ENCODE measurements at places on chromosomes 16 and 17.

DNA sequence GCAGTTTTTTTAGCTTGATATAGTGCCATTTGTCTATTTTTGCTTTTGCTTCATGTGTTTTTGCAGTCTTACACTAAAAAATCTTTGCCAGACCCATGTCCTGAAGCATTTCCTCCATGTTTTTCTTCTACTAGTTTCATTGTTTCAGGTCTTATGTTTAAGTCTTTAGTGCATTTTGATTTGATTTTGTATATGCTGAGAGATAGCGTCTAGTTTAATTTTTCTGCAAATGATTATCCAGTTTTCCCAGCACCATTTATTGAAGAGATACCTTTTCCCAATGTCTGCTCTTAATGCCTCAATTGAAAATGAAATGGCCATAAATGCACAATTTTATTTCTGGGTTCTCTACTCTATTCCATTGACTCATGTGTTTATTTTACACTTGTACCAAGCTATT lies 40.8 kb upstream of the NACA2 start:
- DNase-seq: no peak

DNA sequence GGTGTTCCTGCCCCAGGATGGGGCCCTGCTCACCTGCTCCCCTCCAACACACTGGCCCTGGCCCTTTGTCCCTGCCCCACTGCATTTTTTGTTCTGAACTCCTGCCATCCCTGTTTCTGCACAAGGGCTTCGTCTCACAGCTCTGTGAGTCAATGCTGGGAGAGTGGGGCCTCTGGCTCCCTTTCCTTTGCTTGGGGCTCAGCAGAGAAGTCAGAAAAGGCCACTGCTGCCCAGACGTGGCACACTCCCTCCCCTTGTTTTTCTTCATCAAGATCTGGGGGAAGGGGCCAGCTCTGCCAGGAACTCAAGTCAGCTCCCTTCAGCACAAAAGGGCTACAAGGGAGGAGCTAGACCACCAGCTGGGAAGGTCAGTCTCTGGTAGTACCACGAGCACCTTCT lies 8.9 kb downstream of the PROCA1 start:
- DNase-seq: no peak

DNA sequence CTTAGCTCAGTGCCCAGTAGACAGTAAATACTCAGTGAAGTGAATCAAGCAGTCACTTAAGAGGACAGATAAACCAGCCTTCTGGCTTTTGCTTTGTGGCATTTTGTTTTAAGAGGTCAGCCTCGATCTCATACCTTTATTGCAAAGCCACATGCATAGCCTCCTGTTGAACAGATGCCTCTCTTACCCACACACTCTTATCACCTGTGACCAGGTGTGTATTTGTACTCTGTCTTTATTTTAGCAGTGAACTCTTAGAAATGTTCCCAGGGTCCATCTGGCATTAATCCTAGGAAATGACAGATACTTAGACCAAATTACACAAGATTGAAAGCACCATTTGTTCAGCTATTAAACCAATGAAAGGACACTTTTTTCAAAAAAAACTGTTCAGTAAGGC lies 1426.5 kb downstream of the CDH11 start:
- DNase-seq: no peak

DNA sequence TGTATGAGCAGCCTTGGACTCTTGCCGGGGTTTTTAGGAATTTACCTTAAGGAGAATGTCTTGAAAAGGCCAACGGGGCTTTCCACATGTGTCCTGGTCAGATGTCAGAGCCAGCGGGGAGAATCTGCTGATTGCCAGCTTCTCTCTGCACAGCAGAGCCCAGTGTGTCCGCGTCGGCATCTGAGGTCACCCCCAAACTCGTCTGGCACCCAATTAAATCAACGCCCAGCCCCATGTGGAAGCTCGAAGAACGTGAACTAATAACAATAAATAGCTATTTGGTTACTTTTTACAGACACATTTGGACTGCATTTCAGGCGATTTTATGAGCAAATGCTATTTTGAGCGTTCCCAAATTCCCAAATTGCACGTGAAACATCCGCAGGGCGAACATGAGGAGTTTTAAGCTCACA lies 303.5 kb downstream of the FOXL1 start:
- no peak for DNase-seq

- DNase-seq: no peak
Measured at GRCh38 chr16:12498077-12498476, 305.6 kb downstream of the CPPED1 start.

GRCh38 chr16:62137996-62138395 lies 101.8 kb upstream of the CDH8 start:
- DNase-seq: no peak

- no peak for DNase-seq
Measured at GRCh38 chr16:69073181-69073702, 32.2 kb upstream of the HAS3 start.

GRCh38 chr16:74601126-74601871 lies 5.6 kb downstream of the GLG1 start:
- peak; percentile 16 for DNase-seq

DNA sequence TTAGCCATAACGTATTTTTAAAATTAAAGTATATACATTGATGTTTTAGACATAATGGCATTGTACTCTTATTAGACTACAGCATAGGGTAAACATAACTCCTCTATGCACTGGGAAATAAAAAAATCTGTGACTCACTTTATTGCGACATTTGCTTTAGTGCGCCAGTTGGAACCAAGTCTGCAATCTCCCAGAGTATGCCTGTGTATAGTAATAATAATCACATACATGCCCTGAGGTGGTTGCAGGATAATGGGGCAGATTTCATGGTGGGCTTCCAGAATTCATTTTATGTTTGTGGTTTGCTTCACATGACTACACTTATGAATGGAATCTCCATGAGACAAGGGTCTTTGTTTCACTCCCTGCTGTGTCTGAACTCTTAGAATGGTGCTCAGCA lies 66.9 kb upstream of the N4BP1 start:
- no peak for DNase-seq

DNA sequence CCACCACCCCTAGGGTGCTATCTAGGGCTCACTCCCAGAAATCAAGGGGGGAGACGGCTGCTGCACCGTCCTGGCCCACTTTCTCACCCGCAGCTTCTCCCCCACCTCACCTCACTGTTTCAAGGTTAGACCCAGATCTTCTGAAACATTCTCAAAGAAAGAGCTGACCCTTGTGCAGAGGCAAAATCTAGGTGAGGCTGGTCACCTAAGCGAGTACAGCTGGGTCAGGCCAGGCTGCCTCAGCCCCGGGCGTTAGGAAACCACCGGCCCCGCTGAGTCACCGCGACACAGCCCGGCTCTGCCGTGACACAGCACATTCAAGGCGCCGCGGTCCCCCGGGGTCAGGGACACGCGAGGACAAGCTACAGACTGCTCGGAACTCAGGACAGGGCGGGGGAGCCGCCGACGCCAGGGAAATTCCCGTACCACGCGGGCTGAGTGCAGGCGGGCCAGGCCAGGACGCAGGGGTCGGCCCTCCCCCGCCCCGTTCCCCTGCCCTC lies 27.1 kb downstream of the GNPTG start:
- peak; percentile 48 for DNase-seq

- no peak for DNase-seq
Measured at GRCh38 chr17:59617156-59617732, 2.5 kb upstream of the CLTC start.

GRCh38 chr17:17748604-17749003 lies 67.3 kb downstream of the RAI1 start:
- no peak for DNase-seq

DNA sequence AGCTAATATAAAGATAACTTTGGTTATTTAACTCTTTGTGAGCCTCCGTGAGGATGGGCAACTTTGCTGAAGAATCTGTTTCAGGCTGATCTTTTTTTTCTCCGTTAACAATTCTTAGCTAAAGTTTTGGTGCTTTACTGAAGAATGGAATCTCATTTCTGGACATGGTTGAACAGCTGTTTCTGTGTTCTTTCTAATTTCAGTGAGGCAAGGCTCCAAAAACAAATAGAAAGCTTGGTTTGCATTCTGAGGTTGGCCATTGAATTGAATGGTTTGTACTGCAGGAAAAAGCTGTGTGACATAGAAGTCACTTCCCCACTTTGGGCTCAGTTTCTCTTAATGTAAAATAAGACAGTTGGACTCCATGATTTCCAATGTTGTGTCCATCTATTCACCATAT lies 22.3 kb upstream of the HLF start:
- DNase-seq: no peak

- no peak for DNase-seq
Measured at GRCh38 chr17:14207791-14208190, 28.9 kb downstream of the CDRT15 start.

DNA sequence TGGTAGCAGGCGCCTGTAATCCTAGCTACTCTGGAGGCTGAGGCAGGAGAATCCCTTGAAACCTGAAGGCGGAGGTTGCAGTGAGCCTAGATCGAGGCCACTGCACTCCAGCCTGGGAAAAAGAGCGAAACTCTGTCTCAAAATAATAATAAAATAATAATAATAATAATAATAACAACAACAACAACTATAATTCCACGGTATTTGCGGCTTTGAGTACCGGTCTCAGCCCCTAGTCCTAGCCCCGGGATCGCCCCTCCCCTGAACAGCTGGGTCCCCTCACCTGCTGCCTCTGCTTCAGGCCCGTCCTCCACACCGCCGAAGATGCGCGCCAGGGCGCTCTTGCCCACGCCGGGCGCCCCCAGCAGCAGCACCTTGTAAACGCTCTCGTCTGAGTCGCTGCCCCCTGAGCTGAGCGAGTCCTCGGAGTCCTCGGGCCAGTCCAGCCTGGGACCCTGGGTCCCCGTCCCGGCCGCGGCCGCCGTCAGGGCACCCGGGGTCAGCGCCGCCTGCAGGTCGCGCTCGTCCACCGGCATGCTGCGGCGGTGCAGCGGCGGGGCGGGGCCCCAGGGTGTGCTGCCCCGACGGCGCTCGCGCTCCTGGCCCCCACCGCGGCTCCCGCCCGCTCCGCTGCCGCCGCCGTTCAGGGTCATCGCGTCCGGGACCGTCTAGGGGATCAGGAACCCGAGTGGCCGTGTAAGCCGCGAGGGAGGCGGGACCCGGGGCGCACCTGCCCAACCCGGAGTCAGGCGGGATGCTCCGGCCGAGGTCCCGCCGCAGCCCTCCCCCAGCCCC lies 611 bp downstream of the RRAD start:
- no peak for DNase-seq

GRCh38 chr16:72850853-72851252 lies 197.1 kb downstream of the ZFHX3 start:
- DNase-seq: no peak

- DNase-seq: no peak
Measured at GRCh38 chr17:71765437-71765836, 355.4 kb upstream of the SOX9 start.

DNA sequence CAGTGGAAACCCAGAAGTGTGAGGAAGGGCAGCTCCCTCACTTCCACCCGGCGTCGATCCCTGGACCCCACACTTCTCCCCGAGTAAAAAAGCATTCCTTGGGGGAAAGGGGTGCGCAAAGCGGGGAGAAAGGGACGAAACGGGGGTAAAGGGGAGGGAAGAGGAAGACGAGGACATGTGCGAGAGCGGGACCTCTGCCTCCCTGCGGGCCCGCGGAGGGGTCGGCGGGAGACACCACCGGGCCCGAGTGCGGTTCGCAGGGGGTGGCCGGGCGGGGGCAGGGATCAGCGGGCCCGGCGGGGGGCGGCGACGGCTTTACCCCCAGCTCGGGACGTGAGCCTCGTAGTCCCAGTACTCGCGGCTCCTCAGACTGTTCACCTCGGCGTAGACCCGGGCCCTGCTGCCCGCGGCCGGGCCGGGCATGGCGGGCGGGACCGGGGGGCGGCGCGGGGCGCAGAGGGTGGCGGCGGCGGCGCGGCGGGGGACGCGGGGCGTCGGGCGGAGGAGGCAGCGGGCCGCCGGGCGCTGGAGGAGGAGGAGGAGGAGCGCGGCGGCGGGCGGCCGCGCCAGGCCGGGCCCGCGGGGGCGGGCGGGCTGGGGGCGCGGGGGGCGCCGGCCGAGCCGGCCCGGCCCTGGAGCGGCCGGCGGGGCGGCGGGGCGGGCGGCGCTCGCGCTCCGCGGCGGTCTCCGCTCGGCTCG lies 443 bp downstream of the CSNK2A2 start:
- DNase-seq: no peak

- DNase-seq: no peak
Measured at GRCh38 chr17:4490637-4491061, 8.0 kb upstream of the SPNS2 start.

GRCh38 chr16:10367616-10368188 lies 18.2 kb upstream of the ATF7IP2 start:
- DNase-seq: no peak

DNA sequence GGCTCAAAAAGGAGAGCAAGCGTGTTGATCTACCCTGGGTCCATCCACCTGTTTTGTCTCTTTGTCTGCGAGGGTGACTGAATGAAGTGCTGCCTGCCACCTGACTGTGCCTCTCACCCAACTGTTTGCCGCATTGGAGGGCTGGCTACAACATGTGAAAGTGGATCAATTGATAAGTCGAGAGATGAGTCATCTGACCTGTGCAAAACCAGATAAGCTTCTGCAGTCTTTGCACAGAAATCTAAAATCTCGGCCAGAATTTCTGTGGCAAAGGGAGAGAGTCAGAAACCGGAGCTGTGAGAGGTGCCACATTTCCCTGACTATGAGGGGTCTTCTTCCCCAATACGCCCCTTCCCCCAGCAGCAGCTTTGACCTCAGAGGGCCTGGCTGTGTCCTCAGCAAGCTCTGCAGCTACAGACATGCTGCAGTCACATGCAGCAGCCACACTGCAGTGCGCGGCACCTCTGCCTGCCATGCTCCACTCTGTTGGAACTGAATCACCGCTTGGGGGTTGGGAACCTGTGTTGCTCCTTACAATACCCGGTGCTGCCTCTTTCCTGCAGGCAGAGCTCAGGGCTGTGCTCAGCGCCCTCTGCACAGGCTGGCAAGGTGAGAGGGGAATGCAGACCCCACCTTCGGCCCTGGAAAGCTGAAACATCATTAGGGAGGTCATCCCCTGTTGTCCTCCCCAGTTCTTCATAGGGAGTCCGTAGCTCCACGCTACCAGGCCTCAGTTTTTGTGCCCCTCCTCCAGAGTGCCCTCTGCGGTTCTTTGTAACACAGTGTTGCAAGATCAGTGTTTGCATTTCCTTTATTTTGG lies 16.2 kb upstream of the HAS3 start:
- DNase-seq: no peak

DNA sequence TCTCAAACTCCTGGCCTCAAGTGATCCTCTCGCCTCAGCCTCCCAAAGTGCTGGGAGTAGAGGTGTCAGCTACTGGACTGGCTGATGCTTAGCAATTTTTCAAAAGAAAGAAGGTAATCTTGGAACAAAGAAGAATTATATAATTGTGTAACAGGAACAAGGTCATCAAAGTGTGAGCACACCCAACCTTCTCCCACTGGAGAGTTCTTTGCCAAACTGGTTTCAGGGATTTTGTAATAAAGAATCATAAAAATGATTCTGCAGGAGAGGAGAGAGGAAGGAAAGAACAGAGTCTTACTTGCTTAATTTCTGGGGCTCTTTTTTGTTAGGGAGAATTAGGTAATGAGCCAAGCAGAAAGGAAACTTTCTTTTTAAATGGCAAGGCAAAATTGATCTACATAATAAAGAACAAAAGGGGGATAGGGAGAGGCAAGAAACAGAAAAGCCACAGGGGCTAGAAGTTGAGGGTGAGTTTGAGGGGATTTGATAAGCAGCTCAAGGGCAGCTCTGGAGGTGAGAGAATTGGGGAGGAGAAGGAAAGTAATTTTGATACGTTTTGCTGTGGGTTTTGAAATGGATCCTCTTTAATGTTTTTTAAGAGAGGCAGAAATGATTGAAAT lies 21.3 kb downstream of the CHD9NB start:
- DNase-seq: no peak

GRCh38 chr17:27952366-27952765 lies 59.2 kb upstream of the LYRM9 start:
- DNase-seq: no peak

- no peak for DNase-seq
Measured at GRCh38 chr16:73149334-73149733, 101.4 kb upstream of the ZFHX3 start.

- no peak for DNase-seq
Measured at GRCh38 chr17:64209983-64210382, 53.1 kb downstream of the TEX2 start.

All from stimulated activated CD8-positive, alpha-beta memory T cell treated with anti-CD3 and anti-CD28 coated beads, Interleukin-7, amount 100 ng/mL, for 24 hours (primary cell).